Activated naive CD4-positive, alpha-beta T cell treated with anti-CD3 and anti-CD28 coated beads, Interleukin-2, amount 50 U/mL, for 72 hours (primary cell): ENCODE measurements at places on chromosomes 1 and 21.

- DNase-seq: no peak
Measured at GRCh38 chr1:177984136-177984525, 14.3 kb upstream of the SEC16B start.

- DNase-seq: no peak
Measured at GRCh38 chr1:47578026-47578720, 140.3 kb downstream of the FOXD2 start.

- DNase-seq: no peak
Measured at GRCh38 chr1:80244372-80244771, 1237.8 kb upstream of the ADGRL4 start.

DNA sequence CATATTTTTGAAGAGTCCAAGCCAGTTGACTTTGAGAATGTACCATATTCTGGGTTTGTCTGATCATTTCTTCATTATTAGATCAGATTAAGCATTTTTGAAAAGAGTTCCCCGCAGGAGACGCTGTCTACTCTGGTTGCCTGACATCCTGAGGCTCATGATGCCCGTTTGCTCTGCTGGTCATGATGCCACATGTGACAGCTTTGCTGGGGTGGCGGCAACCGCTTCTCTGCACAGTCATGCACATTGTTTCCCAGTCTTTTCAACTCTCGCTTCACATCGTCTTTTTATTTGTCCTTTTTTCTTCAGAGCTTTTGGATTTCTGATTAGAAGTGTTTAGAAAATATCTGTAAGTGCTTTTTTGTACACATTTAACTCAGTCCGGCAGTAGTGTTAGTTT, 90.7 kb downstream of the ST6GALNAC5 start:
- no peak for DNase-seq

DNA sequence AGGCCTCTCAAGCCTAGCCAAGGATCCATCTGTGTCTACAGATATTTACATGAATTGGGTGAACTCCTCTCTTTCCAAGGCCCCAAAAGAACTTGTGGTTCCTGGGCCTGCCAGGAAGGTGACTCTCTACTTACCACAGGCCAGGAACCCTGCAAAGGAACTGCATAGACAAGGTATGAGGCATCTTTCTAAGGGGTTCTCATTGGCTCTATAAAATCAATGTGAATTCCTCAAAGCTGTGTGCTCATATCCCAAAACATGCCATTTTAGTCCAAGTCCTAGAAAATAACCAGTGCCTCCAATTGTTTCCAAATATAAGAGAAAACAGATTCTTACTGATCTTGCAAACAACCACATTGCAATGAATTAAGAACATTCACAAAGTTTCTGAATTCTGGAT, 39.9 kb upstream of the RGL1 start:
- DNase-seq: no peak

DNA sequence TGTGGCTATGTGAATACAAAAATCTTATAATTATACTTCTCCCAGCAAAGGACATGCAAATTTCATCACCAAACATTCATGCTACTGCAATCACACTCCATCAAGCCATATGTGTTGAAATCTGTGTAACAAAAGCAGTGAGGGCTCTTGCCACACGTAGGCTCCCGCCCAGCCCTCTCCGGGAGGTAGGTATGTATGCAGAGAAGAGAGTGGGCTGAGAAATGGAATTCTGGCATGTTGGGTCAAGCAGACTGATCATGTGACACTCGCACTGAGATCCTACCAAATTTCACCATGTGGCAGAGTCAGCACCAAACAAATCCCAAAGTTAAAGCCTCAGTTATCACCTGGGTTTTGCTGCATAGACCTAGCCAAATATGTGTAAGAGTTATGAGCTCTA, 49.7 kb downstream of the APP start:
- DNase-seq: no peak

DNA sequence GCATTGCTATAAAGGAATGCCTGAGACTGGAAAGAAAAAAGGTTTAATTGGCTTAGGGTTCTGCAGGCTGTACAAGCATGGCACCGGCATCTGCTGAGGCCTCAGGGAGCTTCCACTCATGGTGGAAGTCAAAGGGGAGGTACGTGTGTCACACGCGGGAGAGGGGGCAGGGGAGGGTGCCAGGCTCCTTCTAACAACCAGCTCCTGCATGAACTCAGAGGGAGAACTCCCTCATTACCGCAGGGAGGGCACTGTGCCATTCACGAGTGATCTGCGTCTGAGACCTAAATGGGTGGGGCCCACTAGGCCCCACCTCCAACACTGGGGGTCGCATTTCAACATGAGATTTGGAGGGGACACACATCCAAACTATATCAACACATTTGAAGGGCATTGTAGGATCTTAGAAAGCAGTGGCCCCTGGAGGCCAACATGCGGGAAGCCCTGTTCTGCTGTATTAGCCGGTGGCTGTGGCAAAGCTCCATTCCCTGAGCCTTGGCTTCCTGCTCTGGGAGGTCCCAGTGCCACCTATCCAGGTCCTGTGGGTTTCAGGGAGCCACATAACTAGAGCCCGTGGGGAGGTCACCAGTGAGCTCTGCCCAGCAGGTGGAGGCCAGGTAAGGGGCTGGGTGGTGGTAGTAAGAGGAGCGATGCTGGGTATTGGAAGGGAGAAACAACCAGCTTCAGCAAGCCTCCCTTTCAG, 10.0 kb downstream of the WNT3A start:
- peak; percentile 47 for DNase-seq

GRCh38 chr1:17372955-17373354, 959 bp downstream of the PADI6 start:
- no peak for DNase-seq

- peak; percentile 74 for DNase-seq
Measured at GRCh38 chr1:17606826-17607440, 67.4 kb downstream of the ARHGEF10L start.

DNA sequence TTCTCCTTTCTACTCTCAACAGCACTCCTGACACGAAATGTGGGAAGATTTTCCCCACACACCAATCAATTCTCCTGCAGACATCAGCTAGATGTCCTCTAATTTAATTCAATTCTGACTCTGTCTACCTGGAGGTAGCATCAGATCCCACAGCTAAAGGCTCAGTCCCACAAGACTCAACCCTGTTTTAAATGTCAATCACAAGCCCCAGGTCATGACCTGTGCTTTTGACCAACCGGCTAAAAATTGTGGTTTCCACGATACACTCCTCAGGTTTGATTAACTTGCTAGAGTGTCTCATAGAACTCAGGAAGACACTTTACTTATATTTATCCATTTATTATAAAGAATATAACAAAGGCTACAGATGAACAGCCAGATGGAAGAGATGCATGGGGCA, 27.4 kb downstream of the IL23R start:
- DNase-seq: no peak

GRCh38 chr1:11107599-11107998, 7.9 kb upstream of the EXOSC10 start:
- no peak for DNase-seq

GRCh38 chr1:237878406-237878805, 12.3 kb downstream of the ZP4 start:
- DNase-seq: no peak

GRCh38 chr1:160454371-160455152, 54.2 kb downstream of the VANGL2 start:
- no peak for DNase-seq

DNA sequence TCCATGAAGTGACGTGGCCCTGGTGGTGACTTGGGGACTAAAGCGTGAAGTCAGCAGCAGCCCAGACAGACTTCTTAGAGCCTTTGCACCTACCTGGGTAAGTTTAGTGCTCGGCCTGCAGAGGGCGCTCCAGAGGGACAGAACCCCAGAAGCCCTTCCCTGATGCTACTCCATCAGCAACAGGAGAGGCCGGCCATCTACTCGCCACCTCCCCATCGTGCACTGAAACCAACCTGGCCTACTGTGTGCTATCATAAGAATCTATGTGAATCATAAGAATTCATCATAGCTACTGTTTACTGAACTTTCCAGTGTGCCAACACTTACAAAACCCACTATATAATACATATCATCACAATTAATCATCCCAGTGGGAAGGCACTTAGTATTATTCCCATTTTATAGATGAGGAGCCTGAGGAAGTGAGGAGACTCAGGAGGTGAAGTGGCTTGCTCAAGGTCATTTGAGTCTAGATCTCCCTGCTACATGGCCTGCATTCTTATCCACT, 7.9 kb upstream of the EDN2 start:
- no peak for DNase-seq

DNA sequence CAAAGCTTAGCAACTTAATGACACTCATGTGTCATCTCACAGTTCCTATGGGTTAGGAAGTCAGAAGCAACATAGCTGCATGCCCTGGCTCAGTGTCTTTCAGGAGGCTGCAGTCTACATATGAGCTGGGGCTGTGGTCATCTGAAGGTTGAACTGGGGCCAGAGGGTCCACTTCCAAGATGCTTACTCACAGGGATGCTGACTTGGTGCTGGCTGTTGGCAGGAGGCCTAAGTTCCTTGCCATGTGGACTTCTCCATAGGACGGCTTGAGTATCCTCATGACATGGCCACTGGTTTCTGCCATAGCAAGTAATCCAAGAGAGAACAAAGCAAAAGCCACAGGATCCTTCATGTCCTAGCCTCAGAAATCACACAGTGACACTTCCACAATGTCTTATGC, 12.1 kb upstream of the FAM43B start:
- no peak for DNase-seq

- DNase-seq: no peak
Measured at GRCh38 chr1:40404670-40405462, 31.3 kb downstream of the SMAP2 start.

DNA sequence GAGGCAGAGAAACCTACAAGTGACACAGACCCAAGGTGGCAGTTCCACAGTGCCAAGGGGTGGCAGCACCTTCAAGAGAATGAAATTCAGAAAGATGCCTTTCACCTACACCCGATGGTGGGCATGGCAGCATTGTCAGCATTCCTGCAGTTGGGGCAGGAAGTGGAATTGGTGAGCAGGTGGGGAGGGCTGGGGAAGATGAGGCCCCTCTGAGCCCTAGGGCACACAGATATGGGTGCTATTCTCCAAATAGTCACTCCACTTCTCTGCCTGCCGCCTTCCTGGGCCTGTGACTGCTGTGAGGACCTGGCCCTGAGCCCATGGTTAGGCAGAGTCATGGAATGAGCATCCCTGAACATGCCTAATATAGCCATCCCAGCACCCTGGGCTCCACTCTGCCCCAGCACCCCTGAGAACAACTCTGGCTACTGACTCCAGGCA, 8.3 kb downstream of the SHISA4 start:
- DNase-seq: no peak

- no peak for DNase-seq
Measured at GRCh38 chr1:61050541-61051442, 31.6 kb upstream of the NFIA start.

GRCh38 chr1:77781683-77782082, 2.2 kb downstream of the MIGA1 start:
- no peak for DNase-seq

DNA sequence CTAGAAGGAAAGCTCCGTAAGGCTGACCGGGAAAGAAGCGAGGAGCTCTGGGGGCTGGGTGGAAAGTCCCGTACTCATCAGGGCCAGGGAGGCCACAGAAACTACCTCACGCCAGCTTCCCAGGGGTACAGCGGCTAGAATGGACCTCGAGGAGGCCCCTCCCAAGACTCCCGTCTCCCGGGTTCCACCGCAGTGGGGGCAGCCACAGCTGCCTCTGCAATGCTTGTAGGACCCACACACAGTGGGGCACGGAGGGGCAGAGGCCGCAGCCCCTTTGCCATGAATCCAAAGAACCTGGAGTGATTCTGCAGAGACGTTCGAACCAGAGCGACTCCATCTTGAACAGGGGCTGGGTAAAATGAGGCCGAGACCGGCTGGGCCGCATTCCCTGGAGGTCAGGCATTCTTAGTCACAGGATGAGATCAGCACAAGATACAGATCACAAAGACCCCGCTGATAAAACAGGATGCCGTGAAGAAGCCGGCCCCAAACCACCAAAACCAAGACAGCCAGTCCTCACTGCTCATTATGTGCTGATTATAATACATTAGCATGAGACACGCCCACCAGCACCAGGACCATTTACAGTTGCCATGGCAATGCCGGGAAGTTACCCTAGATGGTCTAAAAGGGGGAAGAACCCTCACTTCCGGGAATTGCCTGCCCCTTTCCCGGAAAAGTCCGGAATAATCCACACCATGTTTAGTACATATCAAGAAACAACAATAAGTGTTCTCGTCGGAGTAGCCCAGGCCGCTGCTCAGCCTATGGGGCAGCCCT, 1.6 kb upstream of the ANKRD65 start:
- no peak for DNase-seq

- DNase-seq: no peak
Measured at GRCh38 chr1:26743426-26744059, 44.2 kb upstream of the PIGV start.

- no peak for DNase-seq
Measured at GRCh38 chr1:101451888-101452287, 215.1 kb downstream of the S1PR1 start.

DNA sequence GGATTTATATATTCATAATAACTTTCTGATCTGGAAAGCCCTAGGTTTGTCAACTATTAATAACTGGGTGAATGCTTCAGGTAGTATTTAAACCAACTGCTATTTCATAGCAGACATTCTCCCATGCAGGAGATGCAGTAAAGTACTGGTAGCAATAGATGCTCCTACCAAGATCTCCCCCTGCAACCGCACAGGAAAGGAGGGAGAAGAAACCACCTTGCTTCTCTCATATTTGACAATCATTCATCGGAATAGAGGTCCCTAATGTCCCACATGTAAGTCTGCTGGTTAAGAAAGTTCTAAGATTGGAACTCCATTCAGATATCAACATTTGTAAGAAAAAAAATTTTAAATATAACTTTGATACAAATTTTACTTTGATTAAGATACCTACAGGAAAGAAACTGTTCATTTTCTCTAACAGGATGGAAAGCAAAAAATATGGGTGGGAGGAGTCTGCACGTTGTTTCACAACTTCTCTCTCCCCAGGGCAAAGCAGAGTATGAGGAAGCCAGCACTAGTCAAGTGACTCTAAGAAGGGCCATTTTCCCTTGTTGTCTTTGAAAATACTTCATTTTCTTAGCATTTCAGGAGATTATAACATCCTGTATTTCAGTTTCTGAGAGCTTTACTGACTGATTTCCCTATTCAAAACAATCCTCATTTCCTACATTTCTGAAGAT, at the start of gene PYHIN1:
PYHIN1 (plus strand) TSS at position 498 of the 683 bp plus-strand sequence. CDS start 5,359 bp downstream, outside the sequence.
- DNase-seq: no peak

GRCh38 chr21:38985568-38986378, 180.0 kb downstream of the ETS2 start:
- DNase-seq: peak; percentile 63

DNA sequence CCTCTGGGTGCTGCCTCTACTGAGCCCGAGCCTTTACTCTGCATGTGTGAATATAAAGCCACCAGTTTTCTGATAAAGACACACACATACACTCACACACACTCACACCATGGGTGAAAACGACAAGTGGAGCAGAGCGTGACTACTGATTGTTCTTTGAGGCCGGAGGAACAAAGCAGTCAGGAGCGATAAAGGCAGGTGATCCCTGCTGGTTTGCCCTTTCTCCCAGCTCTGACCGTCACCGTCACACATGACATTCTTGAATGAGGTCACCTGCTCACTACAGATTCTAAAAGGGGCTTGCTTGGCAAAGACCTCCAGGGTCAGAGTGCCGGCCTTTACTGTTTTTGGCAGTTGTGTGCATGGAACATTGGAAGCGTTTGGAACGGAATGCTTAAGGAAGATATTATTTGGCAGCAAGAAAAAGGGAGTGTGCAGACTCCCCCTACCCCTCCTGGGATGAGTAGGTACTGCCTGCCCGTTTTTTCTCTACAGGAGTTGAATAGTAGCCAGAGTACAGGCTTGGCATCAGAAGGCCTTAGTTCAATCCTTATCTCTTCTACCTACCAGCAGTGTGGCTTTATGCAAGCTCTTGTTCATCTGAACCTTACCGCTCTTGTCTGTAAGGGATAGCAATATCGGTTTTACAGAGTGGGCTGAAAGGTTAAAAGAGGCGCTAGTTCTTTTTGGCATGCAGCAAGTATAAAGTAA, 79.7 kb downstream of the PBX1 start:
- no peak for DNase-seq
